WERI-Rb-1 (cell line): ENCODE measurements at places on chromosomes 4 and X.

GRCh38 chr4:633976-634598, 8.7 kb downstream of the PDE6B start:
- no peak for DNase-seq

- no peak for DNase-seq
These were observed 65.9 kb downstream of the WWC2 start for GRCh38 chr4:183164963-183165362.

DNA sequence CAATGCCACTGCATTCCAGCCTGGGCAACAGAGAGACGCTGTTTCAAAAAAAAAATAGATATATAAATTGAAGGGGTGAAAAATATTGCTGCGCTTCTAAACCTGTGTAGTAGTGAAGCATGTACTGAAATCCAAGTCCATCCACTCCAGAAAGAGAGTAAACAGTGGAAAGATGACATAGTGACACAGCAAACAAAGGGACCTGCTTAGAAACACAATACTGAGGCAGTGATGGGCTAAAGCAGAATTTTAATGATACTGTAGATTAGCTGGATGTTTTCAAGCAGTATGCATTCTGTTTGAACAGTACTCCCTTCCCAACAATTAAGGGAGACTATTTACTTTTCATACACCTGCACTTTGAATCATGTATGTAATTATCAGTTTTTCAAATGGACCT, 42.5 kb downstream of the TFDP3 start:
- DNase-seq = no peak

GRCh38 chrX:110420771-110421499, 62.3 kb downstream of the RTL9 start:
- no peak for DNase-seq

GRCh38 chr4:7806338-7807090, 133.1 kb downstream of the AFAP1 start:
- no peak for DNase-seq

DNA sequence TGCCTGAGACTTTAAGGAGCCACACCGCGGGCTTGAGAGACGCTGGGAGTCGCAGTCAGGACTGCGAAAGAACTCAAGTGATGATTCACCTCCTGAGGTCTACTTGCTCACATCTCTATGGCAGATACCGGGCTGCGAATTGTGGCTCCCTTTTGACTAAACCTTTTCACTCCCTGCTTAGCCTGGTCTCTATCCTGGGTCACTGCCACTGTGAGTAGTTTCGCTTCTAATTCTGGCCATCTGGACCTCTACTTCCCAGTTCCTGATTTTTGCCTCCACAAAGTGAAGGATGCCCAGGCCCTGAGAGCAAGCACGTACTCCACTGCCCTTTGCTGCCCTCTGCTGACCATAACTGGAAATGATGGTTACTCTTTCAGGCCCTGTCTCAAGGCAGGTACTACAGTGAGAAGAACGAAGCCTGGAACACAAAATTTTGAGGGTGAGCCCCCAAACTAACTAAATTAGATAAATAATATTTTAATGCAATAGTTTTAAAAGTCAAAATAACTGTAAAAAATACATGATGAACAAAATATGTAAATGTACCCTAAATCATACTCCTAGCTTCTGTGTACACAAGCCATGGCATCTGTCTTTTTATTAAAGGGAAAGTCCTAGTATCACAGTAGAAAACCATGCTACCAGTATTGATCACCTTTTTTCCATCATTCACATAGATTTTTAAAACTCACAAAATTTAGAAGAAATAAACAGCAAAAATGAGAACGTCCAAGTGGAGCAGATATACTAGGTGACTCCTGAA, 16.7 kb downstream of the MAD2L1 start:
- peak; percentile 84 for DNase-seq
